T-helper 22 cell (primary cell): ENCODE measurements at places on chromosomes 12 and 14.

GRCh38 chr14:59870277-59871165 lies at the start of gene RTN1:
RTN1 (minus strand) TSS chr14:59870776; CDS start chr14:59870630, 146 bp downstream.
- DNase-seq, result no peak

- no peak for DNase-seq
Measured at GRCh38 chr14:65071544-65071943, 30.8 kb downstream of the MAX start.

GRCh38 chr12:108589028-108589839 lies 8.7 kb downstream of the TMEM119 start:
- no peak for DNase-seq

DNA sequence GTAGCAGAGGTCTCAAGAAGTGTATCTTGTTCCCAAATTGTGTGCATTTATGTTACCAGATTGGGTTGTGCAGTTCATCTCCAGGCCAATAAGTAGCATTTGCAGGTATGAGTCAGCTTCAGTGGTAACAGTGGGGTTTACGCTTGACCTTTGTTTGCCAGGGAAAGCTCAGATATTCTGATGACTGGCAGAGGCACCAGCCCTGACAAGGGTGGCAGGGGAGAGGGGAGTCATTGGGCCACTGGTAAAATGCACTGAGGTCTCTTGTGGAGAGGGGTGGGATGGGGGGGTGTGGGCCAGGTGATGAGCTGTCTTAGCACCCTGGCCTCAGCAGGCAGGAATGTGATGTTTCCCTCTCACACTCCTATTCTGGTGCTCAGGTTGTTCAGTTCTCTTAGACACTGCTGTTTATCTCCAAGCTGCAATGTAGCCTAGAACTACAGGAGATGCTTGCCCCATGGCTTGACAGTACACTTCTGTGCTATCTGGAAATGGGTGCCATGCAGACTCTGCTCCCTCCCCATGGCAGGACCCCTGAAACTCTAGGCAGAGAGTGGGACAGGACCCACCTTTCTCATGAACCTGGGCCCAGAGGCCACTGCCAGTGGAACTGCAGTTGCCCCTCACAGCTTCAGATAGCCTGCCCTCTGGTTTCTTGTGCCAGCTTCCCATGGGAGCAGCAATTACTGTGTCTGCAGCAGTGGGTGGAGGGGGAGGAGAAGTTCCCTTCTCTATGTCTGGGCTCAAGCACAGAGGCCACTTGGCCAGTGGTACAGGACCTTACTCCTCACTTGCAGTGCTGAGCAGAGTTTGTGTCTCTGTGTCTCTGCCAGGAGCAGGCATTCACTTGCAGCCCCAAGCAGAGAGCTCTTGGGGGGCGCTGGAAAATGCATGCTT lies 31.9 kb downstream of the USP15 start:
- no peak for DNase-seq

DNA sequence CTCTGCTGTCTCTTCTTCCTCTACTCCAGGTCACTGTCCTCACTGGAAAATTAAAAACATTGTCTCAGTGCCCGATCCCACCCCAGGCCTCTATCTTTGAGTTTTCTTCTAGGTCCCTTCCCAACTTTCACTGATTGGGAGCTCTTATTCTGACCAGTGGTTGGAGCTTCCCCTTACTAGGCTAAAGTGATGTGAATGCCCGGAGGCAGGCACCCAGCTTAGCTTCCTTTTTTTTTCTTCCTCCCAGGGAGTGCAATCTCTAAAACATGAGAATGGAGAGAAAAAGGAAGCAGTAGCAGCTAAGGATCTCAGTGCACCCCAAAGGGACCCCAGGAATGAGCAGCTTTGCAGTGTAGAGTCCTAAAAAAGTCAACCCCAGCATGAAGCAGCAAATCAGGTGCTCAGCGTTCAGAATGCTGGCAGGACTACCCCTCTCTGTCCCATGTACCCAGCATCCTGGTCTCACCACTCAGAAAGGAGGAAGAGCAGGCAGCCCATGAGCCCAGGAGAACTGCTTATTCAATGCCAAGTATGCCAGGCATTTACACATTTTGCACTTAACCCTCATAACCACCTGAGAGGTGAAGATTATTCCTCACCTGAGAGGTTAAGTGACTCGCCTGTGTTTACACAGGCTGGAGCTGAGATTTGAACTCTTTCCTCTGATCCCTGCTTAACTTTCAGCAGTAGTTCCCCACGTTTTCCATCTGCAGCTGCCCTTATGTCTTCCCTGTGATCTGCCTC lies 146.2 kb upstream of the PWP1 start:
- no peak for DNase-seq

DNA sequence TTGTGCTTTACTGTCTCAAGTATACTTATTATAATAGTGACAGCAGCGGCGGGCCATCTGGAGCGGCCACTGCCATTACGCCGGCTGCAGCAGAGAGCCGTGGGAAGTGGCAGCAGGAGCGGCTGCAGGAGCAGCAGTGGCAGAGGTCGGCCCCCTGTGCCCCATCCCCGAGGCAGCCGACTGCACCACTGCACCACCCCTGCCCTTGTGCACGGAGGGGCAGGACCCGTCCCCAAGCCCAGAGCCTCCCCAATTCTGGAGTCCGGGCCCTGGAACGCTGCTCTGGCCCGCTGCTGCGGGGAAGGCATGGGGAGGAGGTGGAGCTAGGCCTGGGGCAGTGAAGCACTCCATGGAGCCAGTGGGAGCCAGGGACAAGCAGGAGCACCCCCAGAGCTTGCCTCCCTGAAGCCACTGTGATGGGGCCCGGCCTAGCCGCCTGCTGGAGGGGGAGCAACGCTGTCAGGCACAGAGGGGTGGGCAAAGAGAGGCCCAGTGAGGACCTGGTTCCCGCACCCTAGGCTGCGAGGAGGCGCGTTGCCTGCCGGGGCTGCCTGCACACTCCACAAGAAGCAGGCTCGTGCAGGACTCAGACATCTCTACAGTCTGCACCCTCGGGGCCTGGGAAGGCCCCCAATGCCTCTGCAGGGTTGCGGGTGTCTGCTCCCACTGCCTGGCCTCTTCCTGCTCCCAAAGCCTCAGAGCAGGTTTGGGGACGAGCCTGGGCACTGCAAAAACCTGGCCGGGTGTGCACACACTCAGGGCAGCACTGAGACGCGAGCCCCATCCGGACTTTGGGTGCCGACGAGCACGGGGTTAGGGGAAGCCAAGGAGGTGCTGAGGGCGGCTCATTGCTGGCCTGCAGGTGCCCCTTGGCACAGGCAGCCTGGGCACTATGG lies 74.2 kb upstream of the RASSF8 start:
- no peak for DNase-seq
